ENCODE measurements at places on chromosomes 2 and 18.
A peak's percentile ranks its signal among the peaks of the same experiment; 100 is the strongest.

DNA sequence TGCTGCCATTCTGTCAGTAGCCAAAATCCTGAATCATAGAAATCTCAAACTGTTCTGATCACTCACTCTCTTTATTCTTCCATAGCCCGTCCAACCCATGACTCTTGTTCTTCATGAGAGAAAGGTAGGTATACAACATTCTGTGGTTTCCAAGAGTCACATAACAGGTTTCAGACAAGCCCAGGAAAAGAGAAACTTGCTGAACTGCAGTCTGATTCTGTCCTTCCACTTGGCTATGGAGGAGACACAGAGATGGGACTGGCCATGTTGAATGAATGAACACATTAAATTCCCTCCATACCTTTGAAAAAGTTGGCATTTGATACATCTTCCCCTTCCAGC, 880.2 kb upstream of the CELF4 start:
- no peak for DNase-seq

DNA sequence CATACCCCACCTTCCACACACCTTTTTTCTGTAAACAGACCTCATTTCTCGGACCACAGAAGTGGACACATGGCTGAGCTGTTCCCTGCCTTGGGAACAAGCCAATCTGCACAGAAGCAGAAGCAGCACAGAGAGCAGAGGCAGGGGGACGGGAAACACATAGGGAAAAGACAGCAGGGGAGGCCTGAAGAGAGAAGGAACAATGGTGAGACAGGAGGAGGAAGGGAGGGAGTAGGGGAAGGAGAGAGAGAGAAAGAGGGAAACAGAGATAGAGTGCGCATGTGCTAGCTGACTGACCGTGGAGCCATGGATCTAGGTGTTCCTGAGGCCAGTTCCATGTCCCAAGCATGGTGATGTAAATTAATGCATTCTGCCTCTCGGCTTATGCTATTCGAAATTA, 119.7 kb downstream of the NOL10 start:
- no peak for DNase-seq

DNA sequence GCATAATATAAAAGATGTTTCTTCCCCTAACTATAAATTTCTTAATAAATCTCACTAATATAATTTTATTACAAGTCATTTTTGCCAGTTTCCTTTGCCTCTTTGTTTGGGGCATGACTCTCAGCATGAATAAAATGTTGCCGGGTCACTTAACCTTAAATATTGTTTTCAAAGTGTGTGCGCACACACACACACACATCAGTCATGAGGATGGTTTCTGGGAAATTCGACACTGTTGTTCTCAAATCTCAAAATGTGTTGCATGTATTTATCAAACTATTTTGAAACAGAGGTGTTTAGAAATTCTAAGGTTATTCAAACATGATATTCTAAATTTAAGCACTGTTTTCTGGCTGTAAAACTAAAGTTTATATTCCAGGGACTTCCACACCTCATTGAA, 31.5 kb downstream of the FAP start:
- DNase-seq = peak; percentile 23

GRCh38 chr2:215883799-215884198, 129.6 kb downstream of the MREG start:
- no peak for DNase-seq

GRCh38 chr18:35043207-35043606, 2.0 kb downstream of the MAPRE2 start:
- DNase-seq = no peak

DNA sequence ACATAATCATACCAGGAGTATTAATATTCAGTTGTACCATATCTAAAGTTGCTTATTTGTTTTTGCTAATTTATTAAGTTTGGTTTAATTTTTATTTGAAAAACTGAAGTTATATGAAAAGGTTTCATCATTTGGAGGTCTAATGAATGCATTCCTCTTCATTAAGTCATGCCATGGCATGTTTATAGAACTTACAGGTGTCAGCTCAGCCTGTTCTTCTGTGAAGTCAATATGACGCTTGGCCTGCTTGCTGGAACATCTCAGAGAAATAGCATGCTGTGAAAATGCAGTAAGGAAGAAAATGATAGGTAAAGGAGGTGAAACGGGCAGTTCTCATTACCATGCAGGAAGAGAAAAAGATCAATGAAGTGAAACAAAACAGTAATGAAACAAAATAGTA, 58.2 kb downstream of the RAPH1 start:
- no peak for DNase-seq

DNA sequence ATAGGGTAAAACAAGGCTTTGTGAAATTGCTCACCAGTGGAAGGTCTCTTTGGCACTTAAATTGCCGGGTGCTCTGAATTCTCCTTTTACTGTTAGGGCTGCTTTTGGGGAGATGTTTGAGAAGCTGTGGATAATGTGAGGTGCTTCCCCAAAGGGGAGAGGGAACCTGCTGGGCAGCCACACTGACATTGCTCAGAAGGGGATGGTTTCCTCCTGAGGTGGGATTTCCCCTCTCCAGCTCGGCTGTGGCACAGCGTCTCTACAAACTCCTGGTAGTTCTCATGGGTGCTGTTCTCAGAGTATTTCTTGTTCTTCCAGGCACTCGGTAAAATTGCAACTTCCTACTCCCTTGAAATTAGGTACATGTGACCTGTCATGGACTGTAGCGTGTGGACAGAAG, 124.2 kb downstream of the LPIN1 start:
- DNase-seq = no peak

DNA sequence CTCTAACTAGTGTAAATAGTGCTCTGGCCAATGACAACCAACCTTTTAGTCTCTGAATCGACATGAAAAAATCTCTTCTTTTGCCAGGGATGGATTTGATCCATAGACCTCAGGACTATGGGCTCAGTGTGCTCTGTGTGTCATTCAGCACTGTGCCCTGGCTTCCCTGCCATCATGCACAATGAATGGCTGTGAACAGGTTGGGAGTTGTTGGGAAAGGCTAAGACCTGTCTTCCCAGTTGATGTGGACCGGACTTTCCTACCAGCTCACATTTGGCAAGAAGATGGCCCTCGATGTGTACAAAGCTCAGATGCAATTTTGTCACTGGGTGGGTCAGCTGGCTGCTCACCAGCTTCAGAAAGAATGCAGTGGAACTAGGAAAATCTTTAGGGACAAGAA, 26.0 kb upstream of the ARHGAP25 start:
- DNase-seq = no peak

DNA sequence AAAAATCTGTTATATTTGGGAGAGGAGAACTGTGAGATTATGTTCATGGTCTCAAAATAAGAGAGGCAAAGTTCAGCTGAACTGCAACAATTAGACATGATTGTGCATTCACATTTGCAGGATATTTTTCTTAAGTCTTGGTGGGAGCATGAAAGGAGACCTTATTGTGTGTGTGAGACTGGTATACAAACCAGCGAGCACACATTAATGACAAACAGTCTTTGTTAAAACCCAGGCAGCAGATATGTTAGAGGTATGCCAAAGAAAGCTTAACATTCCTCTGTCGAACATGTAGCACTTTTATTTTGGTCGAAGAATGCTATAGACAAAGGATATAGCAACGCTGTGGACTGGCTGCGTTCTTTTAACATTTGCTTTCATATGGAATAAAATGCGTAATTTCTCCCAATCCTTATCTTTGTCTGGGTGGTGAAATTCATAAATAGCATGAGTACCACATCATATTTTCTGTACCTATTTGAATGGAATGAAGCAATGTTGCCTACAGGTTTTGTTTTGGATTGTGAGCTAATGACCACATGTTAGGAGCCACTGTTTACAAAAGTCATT, 88.4 kb downstream of the ICOS start:
- DNase-seq = no peak

DNA sequence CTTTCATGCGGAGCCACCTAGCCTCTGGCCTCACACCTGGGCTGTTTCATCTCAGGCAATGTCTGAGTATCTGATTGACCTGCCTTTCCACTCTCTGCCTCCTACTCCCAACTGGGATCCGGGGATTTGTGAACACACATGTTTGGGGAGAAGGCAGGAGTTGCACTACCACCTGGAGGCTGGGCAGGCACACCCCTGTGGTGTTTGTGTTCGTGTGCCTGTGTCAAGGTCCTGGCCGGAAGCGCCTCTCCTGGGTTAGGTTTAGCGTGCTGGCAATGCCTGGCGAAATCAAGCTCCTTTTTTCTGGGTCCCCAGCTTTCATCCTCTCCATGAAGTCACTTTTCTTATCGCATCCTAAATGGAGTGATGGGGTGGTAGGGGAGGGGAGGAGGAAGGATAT, 63.9 kb downstream of the GATA6 start:
- DNase-seq = no peak

DNA sequence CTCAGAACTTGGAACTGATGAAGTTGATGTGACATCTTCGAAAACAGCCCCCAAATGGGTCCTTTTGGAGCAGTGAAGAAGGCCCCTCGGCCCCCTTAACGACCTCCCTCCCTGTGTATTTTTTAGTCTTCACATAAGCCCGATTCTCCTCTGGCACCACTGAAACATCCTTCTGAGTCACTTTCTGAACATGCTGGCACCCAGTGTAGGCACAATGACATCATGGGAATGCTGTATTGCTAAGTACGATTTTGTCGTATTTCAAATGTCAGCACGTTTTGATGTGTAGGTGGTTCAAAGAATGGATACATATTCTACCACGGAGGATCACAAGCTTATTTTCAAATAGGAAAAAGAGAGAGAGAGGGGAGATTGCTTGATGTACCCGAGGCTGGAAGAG, 111.7 kb upstream of the RIOK3 start:
- no peak for DNase-seq

DNA sequence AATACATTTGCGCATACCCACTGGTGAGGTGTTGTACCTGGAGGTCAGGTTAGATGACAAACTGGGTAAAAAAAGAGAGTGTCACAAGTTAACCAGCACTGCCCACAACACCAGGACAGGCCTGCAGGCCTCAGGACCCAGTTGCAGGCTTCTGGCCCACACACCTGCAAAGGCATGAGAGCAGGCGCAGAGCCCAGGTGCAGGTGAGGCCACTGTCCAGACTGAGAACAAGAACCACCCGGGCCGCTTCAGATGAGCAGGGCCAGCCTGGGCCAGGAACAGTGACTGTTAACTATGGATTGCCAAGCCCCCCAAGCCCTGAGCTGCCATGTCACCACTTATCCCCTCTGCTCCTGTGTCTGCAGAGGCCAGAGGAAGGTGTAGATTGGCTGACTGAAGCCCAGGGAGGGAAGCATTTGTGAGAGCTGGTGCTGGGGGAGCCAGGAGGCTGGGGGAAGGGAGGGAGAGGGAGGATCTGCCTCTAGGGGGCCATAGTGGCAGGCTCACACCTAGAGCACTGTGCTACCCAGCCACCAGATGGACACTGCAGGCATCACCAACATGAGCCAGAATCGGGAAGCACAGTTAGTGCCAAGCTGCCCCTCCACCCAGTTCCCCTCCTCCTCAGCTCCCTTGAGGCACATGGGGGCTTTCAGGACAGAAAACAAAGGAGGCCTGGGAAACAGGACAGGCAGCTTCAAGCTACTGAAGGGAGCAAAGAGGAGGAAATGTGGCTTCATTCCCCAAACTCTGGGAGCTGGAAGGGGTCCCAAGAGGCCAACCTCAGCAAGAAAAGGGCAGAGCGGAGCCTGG, 35.4 kb downstream of the SFXN5 start:
- DNase-seq = peak; percentile 4

DNA sequence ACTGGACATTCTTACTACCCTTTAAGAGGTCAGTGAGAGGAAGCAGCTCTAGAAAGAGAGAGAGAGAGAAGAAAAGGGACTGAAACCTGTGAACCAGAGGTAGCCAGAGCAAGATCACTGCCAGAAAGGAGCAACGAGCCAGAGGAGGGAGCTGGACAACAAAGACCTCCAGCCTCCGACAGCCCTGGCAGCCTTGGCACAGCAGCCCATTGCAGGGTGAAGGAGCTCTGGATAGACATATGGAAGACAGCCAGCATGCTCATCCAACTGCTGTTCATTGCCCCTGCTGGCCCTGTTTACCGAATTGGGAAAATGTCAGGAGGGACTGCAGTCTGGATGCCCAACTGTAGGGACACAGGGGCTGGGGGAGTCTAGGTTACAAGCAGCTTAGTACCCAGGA, 228.4 kb upstream of the SLC35G4 start:
- no peak for DNase-seq

DNA sequence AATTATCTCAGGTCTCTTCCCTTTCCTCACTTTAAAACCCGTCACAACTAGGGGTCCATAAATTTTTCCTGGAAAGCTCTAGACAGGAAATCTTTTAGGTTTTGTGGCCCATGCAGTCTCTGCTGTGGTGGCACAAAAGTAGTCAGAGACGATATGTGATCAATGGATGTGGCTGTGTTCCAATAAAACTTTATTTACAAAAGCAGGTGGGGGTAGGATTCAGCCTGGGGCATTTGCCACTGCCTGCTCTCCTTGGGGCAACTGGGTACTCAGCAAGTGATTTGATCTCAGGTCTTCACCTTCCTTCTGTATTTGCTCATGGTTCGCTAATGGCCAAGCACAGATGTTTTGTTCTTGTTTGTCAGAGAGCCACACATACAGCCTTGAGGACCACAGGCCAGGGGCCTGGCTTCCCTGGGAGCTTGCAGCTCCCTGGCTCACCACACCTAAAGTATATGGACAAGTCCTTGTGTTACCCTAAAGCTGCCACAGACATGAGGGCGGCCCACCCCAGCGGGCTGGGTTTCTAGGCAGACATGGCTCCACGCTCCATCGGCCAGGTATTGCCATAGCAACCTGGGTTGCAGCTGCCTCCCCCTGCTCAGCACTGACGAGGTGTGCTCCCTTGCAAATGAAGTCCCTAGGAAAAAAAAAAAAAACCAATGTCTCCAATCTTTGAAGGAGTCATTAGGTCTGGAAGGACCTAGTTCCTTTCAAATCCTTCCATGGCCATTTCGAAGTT, 89.7 kb upstream of the YWHAQ start:
- no peak for DNase-seq

- peak; percentile 69 for DNase-seq
These were observed 33.7 kb downstream of the MREG start for GRCh38 chr2:215979620-215980019.

GRCh38 chr2:40346535-40347354, 105.1 kb downstream of the SLC8A1 start:
- no peak for DNase-seq

- no peak for DNase-seq
These were observed 18.2 kb downstream of the GNLY start for GRCh38 chr2:85712336-85712735.

GRCh38 chr18:77140439-77141109, 8.0 kb upstream of the MBP start:
- DNase-seq = no peak

GRCh38 chr2:73969356-73969755, 15.4 kb upstream of the TET3 start:
- no peak for DNase-seq

All from PC-3 (cell line).